ENCODE measurements at places on chromosomes 6 and 20.

DNA sequence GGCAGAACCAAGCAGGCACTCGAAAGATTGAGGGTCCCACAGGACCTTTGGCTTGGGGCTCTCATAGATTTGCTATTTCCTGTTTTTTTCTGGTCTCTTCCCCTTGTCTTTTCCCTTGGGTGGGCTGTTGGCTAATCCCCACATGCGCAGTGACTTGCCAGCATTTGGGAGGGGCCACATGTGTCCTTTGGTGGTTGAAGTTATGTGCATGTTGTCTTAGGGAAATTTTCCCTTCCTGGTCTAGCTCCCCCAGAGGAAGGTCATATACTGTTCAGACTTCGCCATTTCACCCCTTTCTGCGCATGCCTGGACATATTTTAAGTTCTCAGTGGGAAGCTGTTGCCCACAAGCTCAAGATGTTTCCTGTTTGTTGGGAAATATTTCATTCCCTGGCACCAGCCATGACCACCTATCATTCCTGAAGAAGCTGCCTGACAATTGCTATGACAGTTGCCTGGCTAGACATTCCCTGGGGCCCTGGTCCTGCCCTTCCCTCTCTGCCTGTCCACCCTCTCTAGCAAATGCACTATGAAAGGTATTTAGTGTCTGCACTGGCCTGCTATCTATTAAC, 156.2 kb upstream of the THBS2 start:
- no peak for DNase-seq

- DNase-seq, result no peak
These were observed 101.0 kb downstream of the NRN1 start for GRCh38 chr6:5905431-5906339.

GRCh38 chr6:167993831-167994230, 3.6 kb upstream of the KIF25 start:
- no peak for DNase-seq

- no peak for DNase-seq
These were observed 21.8 kb upstream of the RAB23 start for GRCh38 chr6:57243954-57244353.

GRCh38 chr6:10391299-10391630, 23.6 kb downstream of the TFAP2A start:
- no peak for DNase-seq

DNA sequence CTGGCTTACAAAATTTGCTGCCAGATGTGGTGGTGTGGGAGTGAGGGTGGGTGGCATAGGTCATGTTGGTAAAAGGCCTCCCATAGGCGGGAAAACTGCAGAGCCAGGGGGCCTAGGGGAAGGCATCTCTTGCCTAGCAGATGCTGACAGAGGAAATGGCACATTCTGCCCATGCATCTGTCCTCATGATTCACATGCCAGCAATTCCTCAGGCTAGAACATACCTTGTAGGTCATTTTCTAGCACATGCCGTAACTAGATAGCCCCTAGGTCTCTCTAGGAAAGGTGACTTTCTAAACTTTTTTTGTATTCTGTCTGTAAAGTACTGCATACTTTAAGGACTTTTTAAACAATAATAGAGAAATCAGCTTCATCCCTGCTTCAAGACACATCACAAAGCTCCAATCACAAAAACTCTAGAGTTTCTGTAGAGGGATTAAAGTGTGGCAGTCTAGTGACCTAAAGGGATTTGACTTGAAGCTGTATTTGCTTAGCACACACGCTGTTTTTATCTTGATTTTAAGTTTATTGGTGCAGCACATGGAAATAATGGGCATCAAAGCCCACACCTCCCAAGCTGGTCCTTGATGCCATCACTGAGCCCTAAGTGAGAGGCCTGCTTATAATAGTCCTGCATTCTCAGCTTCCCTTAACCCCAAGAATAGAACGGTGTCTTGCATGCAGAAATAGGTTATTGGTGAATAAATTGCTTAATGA, 55.2 kb downstream of the ANKEF1 start:
- no peak for DNase-seq

DNA sequence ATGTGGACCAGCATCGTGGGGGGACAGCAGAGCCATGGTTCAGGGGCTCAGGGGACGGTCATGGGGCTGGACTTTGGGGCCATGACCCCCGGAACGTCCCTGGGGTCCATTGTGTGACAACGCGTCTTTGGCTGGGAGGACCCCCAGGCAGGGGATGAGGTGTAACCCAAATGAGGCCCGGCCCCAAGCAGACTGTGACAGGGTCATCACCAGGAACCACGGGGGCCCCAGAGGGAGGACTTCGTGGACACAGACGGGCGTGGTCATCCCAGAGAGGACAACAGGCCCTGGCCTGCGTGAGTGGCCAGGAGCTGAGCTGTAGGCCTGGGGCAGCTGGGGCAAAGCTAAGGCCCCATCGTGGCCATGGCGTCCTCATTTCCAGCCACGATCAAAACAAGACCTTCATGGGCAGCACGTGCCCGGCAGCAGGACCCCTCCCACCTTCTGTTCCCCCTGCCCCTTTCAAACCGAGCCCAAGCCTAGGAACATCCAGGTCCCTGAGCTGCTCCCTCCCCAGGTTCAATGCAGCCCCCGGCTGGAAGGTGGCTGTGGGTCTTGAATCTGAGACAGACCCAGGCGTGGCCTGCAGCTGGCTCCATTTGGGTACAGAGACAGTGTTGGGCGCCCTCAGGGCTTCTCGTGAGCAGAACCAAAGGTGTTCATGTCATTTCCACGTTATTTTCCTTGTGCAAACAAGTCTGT, 187.8 kb downstream of the TAF4 start:
- no peak for DNase-seq

DNA sequence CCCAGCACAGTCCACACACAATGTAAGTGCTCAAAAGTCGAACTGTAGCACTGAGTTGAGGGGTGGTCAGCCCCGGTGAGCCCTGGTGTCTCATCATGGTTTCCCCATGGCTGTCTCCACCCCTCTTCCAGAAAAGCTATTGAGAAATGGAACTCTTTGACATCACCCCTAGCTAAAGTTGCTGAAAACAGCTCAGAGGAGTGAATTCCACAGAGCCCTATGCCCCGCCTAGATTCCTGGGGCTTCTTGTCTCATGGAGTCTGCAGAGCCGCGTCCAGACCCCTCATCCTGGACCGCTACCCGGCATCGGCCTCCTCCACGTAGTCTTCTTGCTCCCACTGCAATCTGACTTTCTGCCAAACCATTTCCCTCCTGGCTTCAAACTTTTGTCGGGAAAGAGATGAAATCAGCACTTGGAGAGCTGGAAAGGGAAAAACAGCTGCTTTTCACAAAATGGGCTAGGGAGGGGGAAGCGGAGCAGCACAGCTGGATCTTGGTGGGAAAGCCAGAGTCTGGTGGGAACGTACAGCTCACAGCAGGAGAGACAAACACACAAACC, 132.2 kb downstream of the SNX5 start:
- no peak for DNase-seq

GRCh38 chr6:42532038-42532669, 31.7 kb upstream of the UBR2 start:
- DNase-seq, result peak; percentile 16

GRCh38 chr20:46307139-46307998, 929 bp downstream of the CDH22 start:
- DNase-seq, result peak; percentile 80

- DNase-seq, result no peak
These were observed 103.2 kb upstream of the TNFAIP3 start for GRCh38 chr6:137763886-137764285.

DNA sequence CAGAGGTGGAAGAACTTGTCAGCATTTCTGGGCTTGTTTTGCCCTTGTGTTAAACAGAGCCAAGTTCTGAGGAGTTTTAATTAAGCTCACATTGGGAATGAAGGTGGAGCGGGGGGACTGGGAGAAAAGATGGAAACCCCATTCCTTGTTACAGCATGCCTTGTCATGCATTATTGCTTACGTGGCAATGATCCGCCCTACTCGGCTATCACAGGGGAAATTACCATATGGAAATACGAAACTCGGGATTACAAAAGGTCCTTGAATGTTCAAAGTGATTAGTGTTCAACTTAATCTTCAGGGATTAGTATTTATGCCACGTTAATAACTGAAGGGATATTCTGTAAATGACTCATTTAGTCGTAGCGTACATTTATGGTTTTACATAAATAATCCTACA, 86.4 kb downstream of the MAP3K7 start:
- no peak for DNase-seq

- no peak for DNase-seq
These were observed 52.2 kb upstream of the NNAT start for GRCh38 chr20:37468886-37469285.

- DNase-seq, result no peak
These were observed 4.4 kb downstream of the PARD6B start for GRCh38 chr20:50735813-50736212.

- no peak for DNase-seq
These were observed 212.4 kb downstream of the GRIK2 start for GRCh38 chr6:101605874-101606273.

GRCh38 chr6:52286798-52287432, 2.4 kb upstream of the MCM3 start:
- DNase-seq, result peak; percentile 80

- DNase-seq, result no peak
These were observed 16.4 kb downstream of the BMP6 start for GRCh38 chr6:7742223-7742785.

- no peak for DNase-seq
These were observed 123.0 kb downstream of the DTNBP1 start for GRCh38 chr6:15539722-15540270.

- peak; percentile 27 for DNase-seq
These were observed 4.1 kb downstream of the HLA-C start for GRCh38 chr6:31267651-31268368.

DNA sequence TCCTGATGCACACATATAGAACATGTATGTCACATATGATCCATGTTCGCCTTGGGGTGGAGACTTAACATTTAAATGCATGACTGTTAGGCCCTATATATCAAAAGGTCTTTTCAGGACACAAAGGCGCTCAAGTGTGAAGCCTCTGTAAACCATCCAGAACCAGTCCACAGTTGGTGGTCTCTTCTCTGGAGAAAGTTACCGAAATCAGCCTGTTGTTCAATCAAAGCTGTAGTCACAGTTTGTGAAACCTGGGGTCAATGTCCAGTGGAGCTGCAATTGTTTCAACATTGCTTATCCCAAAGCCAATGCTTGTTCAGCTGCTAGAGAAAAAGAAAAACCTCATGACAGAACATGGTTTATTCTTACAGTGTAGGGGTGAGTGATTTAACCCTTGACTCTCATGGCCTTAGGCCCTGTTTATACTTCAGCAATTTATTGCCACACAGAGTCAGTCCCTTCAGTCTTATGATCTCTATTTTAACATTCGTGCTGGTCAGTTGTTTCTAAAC, 193.6 kb upstream of the CST7 start:
- DNase-seq, result no peak

- DNase-seq, result no peak
These were observed 289.1 kb upstream of the SUPT3H start for GRCh38 chr6:45666846-45667245.
